ENCODE measurements at places on chromosomes 7 and 10.

DNA sequence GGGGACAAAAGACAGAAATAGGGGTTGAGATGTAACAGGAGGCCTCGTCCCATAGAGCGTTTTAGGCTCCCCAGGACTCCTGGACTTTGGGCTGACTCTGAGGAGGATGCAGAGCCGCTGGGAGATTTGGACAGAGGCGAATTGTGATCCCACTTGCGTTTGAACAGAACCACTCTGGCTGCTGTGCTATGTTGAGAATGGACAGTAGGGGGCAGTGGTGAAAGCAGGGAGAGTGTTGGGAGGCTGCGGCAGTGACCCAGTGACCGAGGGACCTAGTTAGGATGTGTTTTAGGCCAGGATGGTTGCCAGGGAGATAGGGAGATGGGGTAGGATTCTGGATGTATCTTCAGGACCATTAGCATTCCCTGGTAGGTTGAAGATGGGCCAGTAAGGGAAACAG, 271.6 kb downstream of the CCDC3 start:
- no peak for DNase-seq

- no peak for DNase-seq
These were observed 53.7 kb downstream of the ADCY1 start for GRCh38 chr7:45627691-45628456.

GRCh38 chr7:100087055-100087750, 1.6 kb upstream of the COPS6 start:
- DNase-seq: peak; percentile 99

- no peak for DNase-seq
These were observed 113.1 kb downstream of the CTTNBP2 start for GRCh38 chr7:117759950-117760640.

DNA sequence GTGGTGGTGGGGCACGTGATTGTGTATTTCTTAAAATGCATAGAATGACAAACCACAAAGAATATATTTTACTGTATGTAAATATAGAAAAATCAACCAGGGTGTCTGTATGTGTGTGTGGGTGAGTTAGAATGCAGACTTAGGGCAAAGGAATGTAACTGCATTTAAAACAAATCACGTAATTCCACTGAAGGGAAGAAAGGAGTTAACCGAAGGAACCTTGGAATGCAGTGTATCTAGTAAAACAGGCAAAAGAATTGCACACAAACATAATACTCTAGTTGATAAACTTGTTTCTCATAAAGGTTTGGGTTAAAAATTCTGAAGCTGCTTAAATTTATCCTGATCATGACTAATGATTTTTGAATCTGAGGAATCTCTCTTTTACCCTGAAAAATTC, 134.9 kb downstream of the ADRA2A start:
- DNase-seq: peak; percentile 69

GRCh38 chr7:135980012-135980551, 2.9 kb upstream of the MTPN start:
- no peak for DNase-seq

DNA sequence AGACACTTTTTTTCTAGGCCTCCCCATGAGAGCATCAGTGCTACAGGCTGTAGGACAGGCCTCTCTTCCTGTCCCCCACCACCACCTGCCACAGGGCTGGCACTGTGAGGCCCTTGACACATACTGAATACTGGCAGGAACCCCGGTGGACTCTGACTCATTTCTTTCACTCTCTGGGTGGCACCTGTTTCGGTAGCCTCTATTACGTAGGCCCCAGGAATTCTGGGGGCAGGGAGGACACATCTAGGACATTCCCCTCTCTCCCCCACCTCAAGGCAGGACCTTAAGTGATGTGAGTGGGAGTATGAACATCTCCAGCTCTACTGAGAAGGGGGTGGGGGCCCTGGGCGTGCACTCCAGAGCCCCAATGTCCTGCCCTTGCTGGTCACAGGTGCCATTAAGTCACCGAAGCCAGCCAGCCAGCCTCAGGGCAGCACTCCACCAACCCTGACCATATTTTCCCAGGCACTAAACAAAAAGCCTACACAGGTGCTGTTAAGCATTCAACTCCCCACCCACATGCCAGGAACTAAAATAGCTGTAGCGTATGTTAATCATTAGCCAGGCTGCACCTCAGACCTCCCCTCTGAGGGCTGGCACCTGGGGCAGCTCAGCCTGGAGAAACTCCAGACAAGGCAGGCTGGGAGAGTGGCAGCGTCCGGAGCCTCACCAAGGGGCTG, 8.9 kb downstream of the ANXA11 start:
- DNase-seq: no peak

- DNase-seq: no peak
These were observed 45.5 kb upstream of the LRRN3 start for GRCh38 chr7:111045449-111045848.

DNA sequence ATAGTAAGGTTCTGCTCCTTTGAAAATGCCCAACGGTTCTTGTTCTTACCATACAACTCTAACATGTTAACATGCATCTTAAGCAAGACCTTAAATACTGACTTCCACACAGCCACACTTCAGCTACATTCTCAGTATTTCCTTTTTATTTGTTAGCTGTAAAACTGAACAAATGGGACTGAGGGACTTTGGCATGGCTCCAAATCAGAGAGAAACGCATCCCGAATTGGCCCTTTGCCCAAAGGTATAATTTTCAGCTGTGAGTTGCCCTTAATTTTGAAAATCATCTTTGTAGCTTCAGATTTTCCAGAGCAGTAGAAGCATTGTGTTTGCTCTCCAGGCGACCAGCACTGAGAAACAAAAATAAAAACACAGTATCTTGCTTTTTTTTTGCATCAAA, 56.4 kb downstream of the NEUROD6 start:
- DNase-seq: no peak

GRCh38 chr7:133784486-133785001, 342.6 kb upstream of the LRGUK start:
- DNase-seq: no peak

Data from GM04503 (cell line).